ENCODE measurements at places on chromosomes 5 and 9.

GRCh38 chr9:92911511-92912475 lies 34.0 kb upstream of the ZNF484 start:
- H3K36me3 ChIP-seq = no peaks in the 10 kb centered on the region
- H3K27ac ChIP-seq = no peak overlapping the region
- H3K4me1 ChIP-seq = peaks cover 18% of the 10 kb centered on the region
- H3K4me3 ChIP-seq = no peak overlapping the region
- no peak for DNase-seq

GRCh38 chr9:77910194-77910621 lies 121.4 kb downstream of the GNAQ start:
- peaks cover 3% of the 10 kb centered on the region for H3K36me3 ChIP-seq
- H3K4me1 ChIP-seq = peaks cover 14% of the 10 kb centered on the region
- no peak for DNase-seq
- H3K27me3 ChIP-seq = no peaks in the 10 kb centered on the region
- H3K27ac ChIP-seq = no peak overlapping the region

- no peak overlapping the region for H3K4me3 ChIP-seq
- DNase-seq = no peak
- 0 out of 2 replicates have a peak, but pooled peaks cover 3% of the 10 kb centered on the region for H3K36me3 ChIP-seq
Observed at GRCh38 chr9:98099898-98100297, 19.1 kb downstream of the TRIM14 start.

- H3K36me3 ChIP-seq = peaks cover 20% of the 10 kb centered on the region
- H3K4me3 ChIP-seq = peak overlapping the region; percentile 10
- H3K4me1 ChIP-seq = peaks cover 26% of the 10 kb centered on the region
- no peaks in the 10 kb centered on the region for H3K27me3 ChIP-seq
- no peak overlapping the region for H3K27ac ChIP-seq
Observed at GRCh38 chr5:44807269-44807668, 1.5 kb upstream of the MRPS30 start.

- H3K4me3 ChIP-seq = no peak overlapping the region
- DNase-seq = no peak
- H3K27ac ChIP-seq = peak overlapping the region; percentile 89
- no peaks in the 10 kb centered on the region for H3K27me3 ChIP-seq
- H3K4me1 ChIP-seq = peaks cover 45% of the 10 kb centered on the region
- H3K36me3 ChIP-seq = no peaks in the 10 kb centered on the region
Observed at GRCh38 chr5:157944938-157945337, 86.0 kb upstream of the CLINT1 start.

DNA sequence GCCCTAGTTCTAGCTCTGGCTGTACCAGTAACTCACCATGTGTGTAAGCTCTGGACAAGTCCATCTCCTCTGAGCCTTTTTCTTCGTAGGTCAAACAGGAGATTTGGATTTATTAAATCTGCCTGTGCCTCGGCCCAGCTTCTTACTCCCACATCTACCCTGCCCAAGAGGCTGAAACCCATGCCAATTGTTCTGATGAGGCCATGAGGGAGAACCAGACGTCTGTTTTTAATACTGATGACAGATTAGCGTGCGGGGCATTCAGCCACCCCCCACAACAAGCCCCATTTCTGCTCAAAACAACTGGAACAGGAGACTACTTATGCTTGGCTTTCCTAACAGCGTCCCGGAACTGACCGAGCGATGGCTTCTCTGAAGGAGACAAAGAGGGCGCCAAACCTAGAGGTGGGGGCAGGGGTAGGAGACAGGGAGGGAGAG lies 81.2 kb upstream of the TRIM32 start:
- H3K27ac ChIP-seq = no peak overlapping the region
- H3K27me3 ChIP-seq = no peaks in the 10 kb centered on the region
- no peak overlapping the region for H3K4me3 ChIP-seq
- peaks cover 5% of the 10 kb centered on the region for H3K4me1 ChIP-seq
- DNase-seq = peak; percentile 23

All from WTC11 (cell line).